ENCODE measurements at places on chromosomes 4 and X.

GRCh38 chr4:48720459-48720858 is 59.6 kb downstream of the FRYL start:
- no peak for DNase-seq

DNA sequence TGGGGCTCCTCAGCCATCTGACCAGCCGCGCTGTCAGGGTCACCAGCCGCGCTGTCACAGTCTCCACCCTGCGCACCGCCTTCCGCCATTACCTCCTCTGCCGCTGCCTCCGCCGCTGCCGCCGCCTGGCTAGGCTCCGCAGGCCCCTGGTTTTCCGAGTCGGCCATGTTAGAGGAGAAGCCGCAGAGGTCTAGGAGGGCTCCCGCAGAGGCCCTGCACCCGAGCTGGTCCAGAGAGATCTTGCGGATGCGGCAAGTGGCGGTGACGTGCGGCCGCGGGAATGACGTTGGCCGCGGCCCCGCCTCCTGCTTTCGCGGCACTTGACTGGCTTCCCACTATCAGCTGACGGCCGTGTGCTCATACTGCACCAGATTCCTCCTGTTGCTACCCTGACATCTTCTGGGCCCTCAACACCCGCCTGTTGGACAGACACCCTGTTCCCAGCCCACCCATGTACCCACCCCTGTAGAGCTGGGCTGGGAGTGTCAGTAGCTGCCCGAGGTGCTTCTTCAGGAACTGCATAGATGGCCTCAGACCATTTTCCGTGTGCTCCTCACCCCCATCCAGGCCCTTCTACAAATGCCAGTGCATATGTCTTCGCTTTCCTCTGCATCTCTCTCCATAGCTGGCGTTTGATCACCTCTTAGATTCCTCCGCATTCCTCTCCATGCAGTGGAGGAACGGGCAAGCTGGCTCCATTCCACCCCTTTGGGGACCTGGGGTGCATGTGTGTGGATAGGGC is at the start of gene NAP1L5:
TSS of gene NAP1L5 (minus strand) at position 242 of the 742 bp plus-strand sequence. CDS start at position 167, 75 bp downstream.
- DNase-seq, result no peak

- DNase-seq, result no peak
These were observed 165.6 kb upstream of the S100G start for GRCh38 chrX:16484338-16484737.

- DNase-seq, result no peak
These were observed 2236.0 kb upstream of the AGA start for GRCh38 chr4:179678093-179678814.

DNA sequence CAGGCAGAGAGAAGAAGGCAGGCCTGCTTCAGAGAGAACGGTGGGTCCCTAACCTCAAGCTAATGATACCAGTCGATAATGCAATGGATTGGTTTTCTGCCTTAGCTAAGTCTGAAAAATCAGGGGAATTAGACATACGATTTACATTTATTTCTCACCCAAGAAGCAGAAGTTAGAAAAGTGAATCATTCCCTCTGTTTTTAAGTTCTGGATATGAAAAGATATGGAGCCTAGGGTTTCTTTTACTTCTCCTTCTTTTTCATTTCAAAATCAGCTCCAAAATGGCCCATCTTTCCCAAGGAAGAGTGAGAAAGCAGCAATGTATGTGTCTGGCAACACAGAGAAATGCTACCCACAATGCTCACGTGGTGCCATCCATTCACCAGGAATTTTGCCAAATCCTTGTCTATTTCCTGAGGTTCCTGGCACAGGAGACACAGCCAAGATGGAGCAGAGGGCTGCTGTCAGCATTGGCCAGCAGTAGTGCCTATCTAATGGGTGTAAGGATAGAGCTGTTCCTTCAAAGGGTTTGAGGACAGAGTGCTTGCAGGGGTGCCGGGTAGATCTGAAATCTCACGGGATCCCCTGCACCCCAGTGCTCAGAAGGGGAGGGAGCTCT is 231.5 kb downstream of the MAML3 start:
- peak; percentile 79 for DNase-seq

DNA sequence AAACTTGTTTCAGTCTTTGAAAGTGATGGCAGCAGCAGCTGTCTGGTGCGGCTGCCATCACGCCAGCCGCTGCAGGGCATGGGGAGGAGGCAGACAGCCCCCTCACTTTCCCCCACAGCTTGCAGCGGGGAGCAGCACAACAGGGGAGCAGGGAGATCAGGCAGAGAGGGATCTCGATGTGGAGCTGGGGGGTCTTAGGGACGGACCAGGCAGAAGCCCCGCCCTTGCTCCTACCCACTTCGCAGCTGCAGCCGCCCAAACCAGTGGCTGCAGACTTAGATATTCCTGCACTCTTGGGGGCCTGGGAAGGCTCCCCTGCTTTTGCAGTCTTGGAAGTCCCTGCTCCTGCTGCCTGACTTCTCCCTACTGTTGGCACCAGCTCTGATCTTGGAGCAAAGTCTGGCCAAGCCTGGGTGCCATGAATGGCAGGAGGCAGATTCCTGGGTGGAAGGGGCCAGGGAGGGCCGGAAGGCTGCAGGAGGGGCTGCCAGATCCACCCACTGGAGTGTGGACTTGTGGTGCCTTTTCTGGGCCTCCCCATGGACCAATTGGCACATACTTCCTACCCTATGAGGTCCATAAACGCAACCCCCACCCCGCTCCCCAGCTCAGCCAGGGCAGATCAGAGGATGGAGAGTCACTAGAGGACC is 14.0 kb upstream of the MFAP3L start:
- DNase-seq, result peak; percentile 90
